ENCODE measurements at places on chromosomes 2 and 18.
A peak's percentile ranks its signal among the peaks of the same experiment; 100 is the strongest.

GRCh38 chr18:77866351-77866750, 616.7 kb downstream of the GALR1 start:
- DNase-seq = no peak

GRCh38 chr2:18123577-18123976, 245.1 kb downstream of the KCNS3 start:
- no peak for DNase-seq

DNA sequence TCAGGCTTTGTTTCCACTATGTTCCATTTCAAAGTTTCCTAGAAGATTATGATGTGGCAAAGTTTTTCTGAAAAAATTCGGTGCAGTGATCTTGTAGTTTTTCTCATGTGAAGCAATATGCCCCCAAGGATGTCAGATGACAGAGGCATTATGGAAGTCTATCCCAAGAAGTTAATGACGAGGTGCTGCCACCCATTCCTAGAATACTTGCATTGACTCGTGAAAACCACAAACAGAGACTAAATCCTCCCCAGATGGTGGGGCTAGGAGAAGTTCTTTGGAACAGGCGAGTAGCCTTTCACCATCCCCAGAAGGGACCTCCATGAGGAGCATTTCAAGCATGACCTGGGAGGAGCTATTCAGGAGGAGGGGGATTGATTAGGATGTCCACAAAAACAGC, 40.2 kb upstream of the COPS8 start:
- no peak for DNase-seq

GRCh38 chr2:224401641-224402342, at the start of gene FAM124B:
Gene FAM124B, minus strand, starts transcription at chr2:224402107. Its CDS starts 339 bp downstream, at chr2:224401768.
- peak; percentile 53 for DNase-seq

GRCh38 chr2:28676152-28676835, 75.3 kb upstream of the PPP1CB start:
- DNase-seq = peak; percentile 3

- DNase-seq = no peak
Measured at GRCh38 chr18:23406271-23406787, 46.8 kb upstream of the RIOK3 start.

Data from NCI-H69 (cell line).